ENCODE measurements at places on chromosomes 5 and 9. TPM values are rescaled to one million over a fixed set of nuclear protein-coding genes. Genes with fewer than 3 reads are reported as not detected.

DNA sequence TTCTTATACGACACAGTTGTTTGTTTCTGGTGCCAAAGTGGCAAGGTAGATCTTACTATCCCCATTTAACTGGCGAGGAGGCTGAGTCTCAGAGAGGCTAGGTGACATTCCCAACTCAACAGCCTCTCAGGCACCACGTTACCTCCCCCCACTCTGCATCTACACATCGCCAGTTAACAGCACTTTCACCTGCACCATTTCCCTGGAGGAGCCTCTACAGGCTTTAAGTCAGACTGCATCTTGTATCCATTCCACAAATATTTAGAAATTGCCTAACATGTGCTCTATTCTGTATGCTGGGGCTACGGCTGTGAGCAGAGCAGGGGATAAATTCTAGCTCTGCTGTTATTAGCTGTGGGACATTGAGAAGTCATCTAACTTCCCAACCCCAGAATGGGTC is 168.6 kb downstream of the INSYN2B start:
- DNase-seq, result no peak

The FST gene
- 7.0 TPM for total RNA-seq

- no peak for DNase-seq
Observed at GRCh38 chr9:129900263-129901027, 65.2 kb downstream of the USP20 start.

The LECT2 gene
- total RNA-seq, result not detected

The LIFR gene
- 28.3 TPM for total RNA-seq

DNA sequence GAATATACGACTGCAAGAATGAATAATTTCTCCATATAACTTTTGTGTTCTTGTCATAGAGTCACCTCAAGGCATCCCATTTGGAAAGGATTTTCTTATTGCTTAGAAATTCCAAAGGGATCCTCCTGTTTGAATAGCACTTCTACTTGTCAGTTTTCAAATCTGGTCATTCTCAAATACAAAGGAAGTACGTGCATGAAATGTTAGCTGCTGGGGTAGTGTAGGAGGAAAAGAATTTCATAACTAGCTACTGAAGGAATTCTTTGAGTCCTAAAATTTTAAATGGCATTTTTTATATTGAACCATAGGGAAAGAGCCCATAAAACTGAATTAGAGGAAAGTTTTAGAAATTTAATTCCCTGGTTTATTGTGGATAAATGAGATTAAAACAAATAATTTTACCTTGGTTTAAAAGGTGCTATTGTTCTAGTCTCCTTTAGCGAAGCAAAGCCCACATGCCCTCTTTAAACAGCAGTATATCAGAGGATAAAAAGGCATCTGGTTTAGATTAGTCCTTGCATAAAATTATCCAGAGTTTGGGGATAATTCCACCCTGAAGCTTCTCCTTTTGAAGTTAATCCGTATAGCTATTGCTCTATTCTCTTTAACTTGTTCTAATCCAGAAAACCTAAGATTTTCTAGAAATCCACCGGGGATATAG is 2.0 kb upstream of the MPDZ start:
- no peak for DNase-seq

- no peak for DNase-seq
Observed at GRCh38 chr5:158718738-158719505, 380.8 kb downstream of the EBF1 start.
